Heart right ventricle (tissue), 16 donors: ENCODE measurements at places on chromosomes 5 and 9. TPM values are rescaled to one million over a fixed set of nuclear protein-coding genes. Genes with fewer than 3 reads are reported as not detected.

Gene PCDHA6
- total RNA-seq, result not detected

Gene ASS1
- total RNA-seq, result 32.6 TPM

Gene C9orf153
- 0.36 TPM for total RNA-seq

Gene RETREG1
- total RNA-seq, result 288 TPM

Gene PCDHGB3
- 7.0 TPM for total RNA-seq

Gene DOK3
- total RNA-seq, result 11.4 TPM

Gene PCDHGB7
- 12.6 TPM for total RNA-seq

Gene PIP5K1B
- 46.4 TPM for total RNA-seq

Gene CKS2
- 11.5 TPM for total RNA-seq

Gene ZNF483
- 11.3 TPM for total RNA-seq

Gene PLAC8L1
- total RNA-seq, result not detected

Gene DOCK2
- total RNA-seq, result 4.6 TPM

Gene COL15A1
- total RNA-seq, result 54.6 TPM

Gene SMIM33
- total RNA-seq, result not detected

Gene C5orf58
- not detected for total RNA-seq

Gene TMEM252
- 0.51 TPM for total RNA-seq

Gene TXNDC8
- total RNA-seq, result not detected

Gene ZER1
- total RNA-seq, result 70.1 TPM

Gene MCIDAS
- not detected for total RNA-seq

Gene SAPCD2
- 0.25 TPM for total RNA-seq

Gene OR2K2
- not detected for total RNA-seq

Gene CMBL
- total RNA-seq, result 51.4 TPM

Gene INVS
- 8.0 TPM for total RNA-seq

Gene ENTREP1
- 24.8 TPM for total RNA-seq

Gene CD74
- 348 TPM for total RNA-seq

Gene POC5
- total RNA-seq, result 4.6 TPM

Gene TRIM7
- total RNA-seq, result 8.6 TPM

Gene SPOCK1
- total RNA-seq, result 22.3 TPM

Gene CCNH
- 32.7 TPM for total RNA-seq

Gene JAK2
- 17.3 TPM for total RNA-seq

Gene TLE4
- 10.3 TPM for total RNA-seq

Gene PAX5
- not detected for total RNA-seq

Gene CDC20B
- total RNA-seq, result not detected

Gene PTGDS
- total RNA-seq, result 1,129 TPM
